ENCODE measurements at places on chromosomes 13 and 19.

- DNase-seq = no peak
Observed at GRCh38 chr13:33123066-33123859, 107.0 kb downstream of the KL start.

DNA sequence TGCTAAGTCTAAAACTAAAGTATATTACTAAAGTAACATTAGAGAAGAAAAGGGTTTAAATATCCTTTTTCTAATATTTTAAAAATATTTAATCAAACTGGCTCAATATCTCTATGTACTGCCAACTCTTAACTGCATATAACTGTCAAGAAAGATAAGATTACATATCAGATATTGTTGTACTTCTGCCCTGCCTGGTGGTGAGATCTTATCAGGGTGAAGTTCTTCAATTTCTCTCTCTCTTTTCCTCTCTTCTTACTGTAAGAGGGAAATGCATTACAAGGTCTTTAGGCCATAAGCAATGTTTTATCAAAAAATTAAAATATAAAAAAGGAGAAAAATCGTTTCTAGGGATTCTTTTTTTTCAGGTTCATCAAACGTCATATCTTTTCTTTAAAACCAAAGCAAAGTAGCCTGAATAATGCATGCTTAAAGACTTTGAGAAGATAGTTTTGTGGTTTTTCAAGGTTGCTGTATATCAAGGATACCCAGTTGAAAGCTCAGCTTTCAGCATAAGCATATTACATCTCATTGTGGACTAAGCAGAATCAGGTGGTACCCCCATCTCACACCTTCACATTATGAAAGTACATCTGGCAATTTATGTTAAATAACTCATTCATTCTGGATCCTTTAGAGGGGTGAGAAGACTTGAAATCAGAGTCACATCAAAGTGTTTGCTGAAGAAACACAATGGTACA lies 1625.7 kb upstream of the SLC10A2 start:
- no peak for DNase-seq

DNA sequence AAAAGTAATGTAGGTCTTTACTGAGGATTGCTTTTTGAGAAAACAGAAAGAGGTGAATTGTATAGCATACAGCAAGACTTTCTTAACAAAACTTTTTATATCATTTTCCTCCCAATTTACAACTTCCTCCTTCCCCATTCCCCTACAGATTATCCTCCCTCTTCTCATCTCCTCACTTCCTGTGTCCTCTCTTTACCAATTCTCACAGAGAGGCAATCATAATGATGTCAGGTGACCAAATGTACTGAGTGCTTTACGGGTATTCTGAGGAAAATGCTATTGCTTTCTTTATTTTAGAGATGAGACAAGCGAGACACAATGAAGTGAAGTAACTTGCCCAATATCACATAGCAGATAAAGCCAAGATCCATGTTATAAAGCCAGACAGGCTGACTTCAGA lies 1.7 kb upstream of the MTMR6 start:
- DNase-seq = no peak

- no peak for DNase-seq
Observed at GRCh38 chr19:10145031-10145430, 25.3 kb upstream of the EIF3G start.

DNA sequence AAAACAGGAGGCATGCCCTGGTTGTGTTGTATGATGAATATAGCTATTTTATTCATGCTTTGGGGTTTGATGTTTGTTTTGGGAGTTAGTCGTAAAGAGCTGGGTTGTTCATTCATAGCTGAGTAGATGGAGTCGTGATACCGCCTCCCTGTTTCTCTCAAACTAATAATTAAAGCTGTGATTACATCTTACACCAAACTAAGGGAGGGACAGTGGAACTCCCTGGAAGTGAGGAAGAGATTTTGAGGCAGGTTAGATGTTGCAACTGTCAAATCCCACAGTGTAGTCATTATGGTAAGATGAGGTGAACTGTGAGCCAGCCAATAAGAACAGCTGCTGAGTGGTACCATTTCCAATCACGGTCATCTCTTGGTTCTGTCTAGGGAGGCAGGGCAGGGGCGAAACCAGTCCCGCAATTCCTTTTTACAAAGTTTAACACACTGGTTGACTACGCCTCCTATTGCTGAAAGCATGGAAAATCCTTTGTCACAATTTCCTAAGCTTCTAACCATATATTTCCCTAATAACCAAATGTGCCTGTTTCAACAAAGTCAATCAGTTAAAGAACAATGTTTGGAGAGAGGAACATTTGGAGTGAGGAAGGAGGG lies 207.6 kb upstream of the SERP2 start:
- no peak for DNase-seq

- DNase-seq = no peak
Observed at GRCh38 chr13:28475916-28476725, 18.8 kb downstream of the FLT1 start.

All from transverse colon (tissue), 4 donors.